Stimulated activated CD4-positive, alpha-beta T cell treated with anti-CD3 and anti-CD28 coated beads, Interleukin-12 subunit alpha, Interleukin-12 subunit beta, amount 100 ng/mL, for 48 hours (primary cell): ENCODE measurements at places on chromosomes 3 and 15.

- DNase-seq, result no peak
Observed at GRCh38 chr15:47570451-47570850, 146.9 kb upstream of the SEMA6D start.

GRCh38 chr15:67927501-67928168, 87.8 kb upstream of the RNU6-1 start:
- DNase-seq, result no peak

DNA sequence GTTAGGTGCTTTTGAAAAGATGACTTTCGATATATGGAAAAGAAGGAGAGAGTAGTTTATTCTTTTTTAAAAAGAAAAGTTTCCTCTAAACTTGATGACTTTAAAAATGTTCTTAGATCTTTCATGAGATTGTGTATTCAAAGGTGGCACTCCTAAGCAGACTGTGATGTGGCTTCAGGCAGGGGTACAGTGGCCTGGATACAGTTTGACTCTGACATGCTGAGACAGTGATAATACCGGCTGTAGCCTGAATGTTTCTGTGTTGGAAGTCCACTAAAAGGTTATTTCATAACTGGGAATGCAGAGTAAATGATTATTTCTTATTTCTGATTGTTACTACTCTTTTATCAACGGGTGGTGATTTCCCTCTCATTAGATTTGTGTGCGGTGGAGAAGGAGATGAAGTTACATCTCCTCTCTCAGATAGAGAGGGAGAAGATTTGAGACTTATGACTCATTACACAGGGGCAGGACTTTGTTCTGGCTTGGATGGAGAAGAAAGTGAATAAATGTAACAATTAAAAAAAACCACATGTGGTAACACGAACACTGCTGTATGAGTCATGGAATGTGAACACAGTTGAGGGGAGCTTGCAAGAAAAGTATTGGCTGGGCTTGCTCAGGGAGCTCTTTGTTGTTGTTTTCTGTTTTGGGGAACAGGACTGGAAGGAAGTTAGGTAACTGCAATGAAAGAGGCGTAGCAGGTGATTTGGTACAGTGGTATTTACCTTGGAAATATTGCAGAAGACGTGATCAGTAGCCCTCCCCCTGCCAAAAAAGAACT, 21.6 kb downstream of the SPTSSB start:
- no peak for DNase-seq

GRCh38 chr15:40464595-40465185, 6.1 kb upstream of the CHST14 start:
- no peak for DNase-seq

DNA sequence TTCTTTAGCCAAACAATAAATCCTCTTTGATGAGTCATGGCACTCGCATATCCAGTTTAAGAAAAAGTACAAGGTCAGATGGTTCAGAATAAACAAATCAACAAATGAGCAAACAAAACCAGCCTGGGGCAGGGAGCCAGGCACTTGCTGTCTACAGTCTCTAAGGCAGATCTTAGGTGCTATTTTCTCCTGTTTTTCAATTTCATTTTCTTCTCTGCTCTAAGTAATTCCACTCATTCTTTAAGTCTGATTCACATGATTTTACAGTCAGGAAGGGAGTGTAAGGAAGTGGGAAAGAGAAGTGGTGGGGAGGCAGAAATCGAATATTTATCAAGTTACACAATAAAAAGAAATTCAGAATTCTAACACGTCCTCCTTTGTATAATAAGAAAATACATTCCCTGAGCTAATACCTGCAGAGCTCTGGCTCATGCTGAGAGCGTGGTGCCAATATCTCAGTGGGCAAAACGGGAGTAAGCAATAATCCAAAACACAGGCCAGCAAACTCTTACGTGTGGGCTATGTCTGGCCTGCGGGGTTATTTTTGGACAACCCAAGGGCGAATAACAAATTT, 298.6 kb downstream of the ADAMTS17 start:
- DNase-seq, result no peak

GRCh38 chr3:172333042-172333377, 115.2 kb downstream of the GHSR start:
- no peak for DNase-seq

GRCh38 chr3:40290396-40290795, 19.1 kb upstream of the EIF1B start:
- no peak for DNase-seq

- DNase-seq, result no peak
Observed at GRCh38 chr15:36709653-36710052, 130.2 kb downstream of the CDIN1 start.

DNA sequence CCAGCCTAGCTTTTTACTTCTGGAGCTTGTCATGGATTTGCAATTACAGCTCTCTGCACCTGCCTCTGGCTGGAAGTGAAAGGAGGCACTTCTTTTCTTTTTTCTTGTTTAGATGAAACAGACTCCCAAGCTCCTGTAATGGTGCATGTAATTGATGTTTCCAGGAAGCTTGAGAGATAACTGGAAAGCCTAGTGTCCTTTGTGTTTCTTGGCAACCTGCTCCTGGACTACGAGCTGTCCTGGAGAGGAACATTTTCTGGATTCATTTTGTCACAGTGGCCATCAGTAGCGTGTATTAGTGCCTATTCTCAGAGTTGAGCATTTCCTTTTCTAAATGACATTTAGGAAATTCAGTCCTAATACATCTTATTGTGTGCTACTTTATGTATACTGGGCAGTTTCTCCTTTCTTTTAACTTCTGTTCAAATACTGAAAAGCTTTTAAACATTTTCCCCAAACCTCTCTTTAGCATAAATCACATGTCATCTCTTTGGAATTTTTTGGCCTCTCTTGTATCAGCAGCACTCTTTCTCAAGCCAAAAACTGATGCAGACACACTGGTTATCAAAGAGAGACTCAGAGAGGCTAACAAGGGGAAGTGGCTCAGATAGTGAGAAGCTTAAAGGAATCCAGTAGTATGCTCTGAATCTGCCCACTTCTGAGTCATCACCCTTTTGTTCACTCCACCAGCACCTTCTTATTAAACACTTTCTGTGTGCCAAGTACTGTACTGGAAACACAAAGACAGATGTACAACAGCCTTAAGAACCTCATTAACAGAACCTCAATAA, 62.6 kb upstream of the SLC2A2 start:
- DNase-seq, result no peak

GRCh38 chr15:62135532-62136134, 29.5 kb downstream of the C2CD4B start:
- no peak for DNase-seq

DNA sequence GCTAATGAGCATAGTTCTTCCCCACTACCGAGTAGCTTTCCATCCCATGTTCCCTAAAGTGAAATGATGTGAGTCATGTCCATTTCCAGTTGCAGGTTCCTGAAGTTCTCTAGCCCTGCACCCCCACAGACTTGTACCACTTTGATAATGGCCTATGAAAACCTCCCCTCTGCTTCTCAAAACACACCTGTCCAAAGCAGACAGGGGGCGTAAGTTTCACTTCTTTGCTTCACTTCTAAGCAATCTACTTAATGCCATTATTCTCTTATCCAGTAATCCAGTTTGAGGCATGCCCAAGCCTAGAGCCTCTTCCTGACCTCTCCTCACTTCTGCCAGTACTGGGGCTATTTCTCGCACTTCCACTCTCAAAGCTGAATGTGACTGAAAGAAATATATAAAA, 305.1 kb downstream of the IGSF11 start:
- no peak for DNase-seq

- no peak for DNase-seq
Observed at GRCh38 chr3:37029111-37029510, 35.8 kb downstream of the MLH1 start.

DNA sequence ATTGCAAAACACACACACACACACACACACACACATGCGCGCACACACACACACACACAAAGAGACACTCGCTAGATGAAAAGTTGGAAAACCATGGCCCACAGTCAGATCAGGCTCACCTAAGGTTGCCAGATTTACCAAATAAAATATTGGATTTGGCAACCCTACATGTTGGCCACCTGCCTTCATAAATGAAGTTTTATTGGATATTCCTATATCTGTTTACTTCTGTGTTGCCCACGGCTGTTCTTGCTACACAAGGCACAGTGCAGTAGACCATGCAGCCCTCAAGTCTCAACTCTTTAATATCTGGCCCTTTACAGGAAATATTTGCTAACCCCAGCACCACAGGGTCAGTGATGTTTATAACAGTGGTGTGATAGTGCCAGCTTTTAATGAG, 445.0 kb upstream of the PROK2 start:
- DNase-seq, result no peak

- DNase-seq, result no peak
Observed at GRCh38 chr3:156666073-156666472, 8.3 kb upstream of the TIPARP start.

DNA sequence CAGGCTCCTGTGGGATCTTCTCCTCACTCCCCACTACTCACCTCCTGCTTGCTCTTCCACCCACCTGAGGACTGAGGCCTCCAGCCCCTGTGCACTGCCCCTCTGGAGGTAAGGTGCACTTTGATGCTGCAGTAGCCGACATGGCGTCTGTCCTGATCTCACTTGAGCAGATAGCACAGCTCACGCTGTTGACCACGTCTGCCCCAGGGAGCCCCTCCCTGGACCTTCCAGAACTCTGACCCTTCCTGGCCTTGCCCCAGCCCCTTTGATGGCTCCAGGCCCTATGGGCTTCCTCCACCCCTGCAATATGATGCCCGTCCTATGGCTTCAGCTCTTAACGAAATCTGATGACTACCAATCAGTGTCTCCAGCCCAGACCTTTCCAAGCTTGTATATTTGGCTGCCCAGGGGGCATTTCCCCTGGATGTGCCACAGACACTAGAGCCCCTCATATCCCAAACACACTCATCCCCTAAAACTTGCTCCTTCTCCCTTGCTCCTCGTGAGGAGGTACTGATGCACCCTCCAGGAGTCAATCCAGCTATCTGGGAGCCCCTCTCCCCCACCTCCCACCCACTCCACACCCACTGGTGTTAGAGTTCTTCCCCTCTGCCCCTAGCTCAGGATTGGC, 27.1 kb downstream of the KY start:
- no peak for DNase-seq

DNA sequence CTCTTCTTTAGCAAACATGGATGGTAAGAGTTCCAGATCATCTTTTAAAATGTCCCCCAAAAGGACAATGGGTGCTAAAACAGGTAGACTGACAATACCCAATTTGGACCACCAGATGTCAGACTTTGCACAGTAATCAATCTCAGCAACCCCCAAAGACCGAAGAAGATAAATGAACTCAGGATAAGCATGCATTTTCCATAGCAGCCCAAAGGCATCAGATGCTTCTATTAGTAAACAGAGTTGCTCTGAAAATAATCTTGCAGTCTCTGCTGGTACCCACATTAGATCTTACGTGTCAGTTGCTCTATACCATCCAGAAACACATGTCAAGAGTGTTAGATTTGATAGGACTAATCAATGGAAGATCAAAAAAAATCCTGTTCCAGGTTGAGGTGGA, 20.6 kb downstream of the MYH15 start:
- peak; percentile 37 for DNase-seq

DNA sequence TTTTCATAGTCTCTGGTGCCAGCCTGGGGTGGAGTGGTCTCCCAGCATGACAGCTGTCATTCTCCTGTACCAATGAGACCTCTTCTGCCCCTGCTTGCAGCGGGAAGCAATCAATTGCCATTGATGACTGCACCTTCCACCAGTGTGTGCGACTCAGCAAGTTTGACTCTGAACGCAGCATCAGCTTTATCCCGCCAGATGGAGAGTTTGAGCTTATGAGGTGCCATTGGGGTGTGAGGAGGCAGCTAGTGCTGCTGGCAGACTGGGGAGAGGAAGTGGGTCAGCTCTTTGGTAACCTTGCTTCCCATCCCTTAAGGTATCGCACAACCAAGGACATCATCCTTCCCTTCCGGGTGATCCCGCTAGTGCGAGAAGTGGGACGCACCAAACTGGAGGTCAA, 4.4 kb upstream of the ABCF3 start:
- DNase-seq, result no peak

- no peak for DNase-seq
Observed at GRCh38 chr15:41564960-41565502, 6.0 kb downstream of the TYRO3 start.

DNA sequence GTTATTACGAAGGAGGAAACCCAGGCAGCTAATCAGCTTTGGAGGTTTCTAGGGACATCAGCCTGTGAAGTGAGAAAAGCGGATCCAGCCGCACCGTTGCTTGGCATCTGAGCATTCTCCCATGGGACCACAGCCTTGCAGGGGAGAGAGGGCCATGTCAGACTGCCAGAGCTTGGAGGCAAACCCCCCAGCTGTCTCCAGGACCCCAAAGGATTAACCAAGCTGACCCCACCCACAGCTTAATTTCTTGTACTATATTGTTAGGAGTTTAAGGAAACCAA, 5.1 kb downstream of the IGDCC3 start:
- no peak for DNase-seq

DNA sequence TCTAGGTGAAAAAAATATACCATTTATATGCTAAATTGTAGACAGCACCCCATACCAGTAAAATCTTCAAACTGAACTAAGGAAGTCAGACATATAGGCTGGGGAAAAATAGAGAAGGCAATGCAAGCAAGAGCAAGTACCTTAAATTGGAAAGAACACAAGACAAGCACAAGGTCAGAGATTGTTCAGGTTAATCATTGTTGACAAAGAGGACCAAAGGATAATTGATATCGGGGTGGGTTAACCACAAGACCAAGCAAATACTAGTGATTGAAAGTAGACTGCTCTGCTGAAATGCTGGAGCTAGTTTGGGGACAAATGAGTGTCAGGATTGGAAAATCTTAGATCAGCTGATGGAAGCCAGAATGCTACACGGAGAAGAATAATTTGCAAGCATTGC, 499.8 kb downstream of the ROBO2 start:
- no peak for DNase-seq

DNA sequence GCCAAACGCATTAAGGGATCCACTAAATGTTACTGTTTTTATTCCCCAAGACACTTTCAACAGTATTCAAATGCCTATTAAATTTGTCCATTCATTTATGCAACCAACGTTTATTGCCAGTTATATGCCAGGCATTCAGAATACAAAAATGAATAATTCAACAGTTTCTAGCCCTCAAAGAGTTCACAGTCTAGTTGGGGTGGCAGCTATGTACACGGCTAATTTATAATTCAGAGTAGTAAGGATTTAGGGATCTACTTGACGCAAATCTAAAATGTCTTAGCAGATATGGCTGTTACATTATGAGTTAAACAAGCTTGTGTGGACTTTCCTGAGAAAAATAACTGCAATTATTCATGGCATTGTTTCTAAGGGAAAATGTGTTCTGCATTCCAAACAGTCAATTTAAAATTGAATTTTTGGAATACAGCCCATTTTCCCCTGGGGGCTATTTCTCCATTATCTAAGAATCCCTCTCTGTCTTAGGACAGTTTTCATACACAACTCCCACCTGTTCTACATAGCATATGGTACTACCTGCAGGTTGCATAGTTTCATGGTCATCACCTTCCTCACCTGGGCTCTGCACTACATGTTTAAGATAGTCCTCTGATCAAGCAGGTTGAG, 11.5 kb upstream of the MSL2 start:
- DNase-seq, result no peak
